ENCODE measurements at places on chromosomes 3 and 15.

- DNase-seq, result no peak
These were observed 24.8 kb downstream of the AADAC start for GRCh38 chr3:151838574-151839312.

- DNase-seq, result no peak
These were observed 297.4 kb downstream of the PLCL2 start for GRCh38 chr3:17182166-17182565.

GRCh38 chr3:13011573-13012220, 61.5 kb downstream of the IQSEC1 start:
- DNase-seq, result no peak

- DNase-seq, result no peak
These were observed 21.9 kb downstream of the MINAR1 start for GRCh38 chr15:79454063-79454462.

- DNase-seq, result no peak
These were observed 26.6 kb downstream of the CGGBP1 start for GRCh38 chr3:88032245-88032644.

- DNase-seq, result no peak
These were observed 47.9 kb downstream of the ATP2C1 start for GRCh38 chr3:130941793-130942192.

GRCh38 chr3:121834157-121834670, 646 bp downstream of the IQCB1 start:
- no peak for DNase-seq

DNA sequence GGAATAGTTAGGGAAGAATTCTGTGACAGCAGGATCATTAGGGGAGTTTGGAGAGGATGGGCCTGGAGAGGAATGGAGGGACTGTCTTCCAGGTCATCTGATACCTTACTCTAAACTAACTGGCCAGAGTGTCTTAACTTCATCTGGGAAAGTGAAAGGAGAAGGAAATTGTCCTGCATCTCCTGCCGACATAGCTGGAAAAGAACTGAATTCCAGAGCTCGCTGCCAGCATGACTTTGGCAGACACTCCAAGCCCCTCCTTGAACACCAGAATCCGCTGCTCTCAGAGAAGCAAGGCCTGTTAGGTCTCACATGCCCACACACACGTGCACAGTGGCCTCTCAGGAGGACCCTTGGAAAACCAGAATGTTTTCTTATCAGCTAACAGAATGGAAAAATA, 10.5 kb downstream of the ABI3BP start:
- DNase-seq, result no peak

DNA sequence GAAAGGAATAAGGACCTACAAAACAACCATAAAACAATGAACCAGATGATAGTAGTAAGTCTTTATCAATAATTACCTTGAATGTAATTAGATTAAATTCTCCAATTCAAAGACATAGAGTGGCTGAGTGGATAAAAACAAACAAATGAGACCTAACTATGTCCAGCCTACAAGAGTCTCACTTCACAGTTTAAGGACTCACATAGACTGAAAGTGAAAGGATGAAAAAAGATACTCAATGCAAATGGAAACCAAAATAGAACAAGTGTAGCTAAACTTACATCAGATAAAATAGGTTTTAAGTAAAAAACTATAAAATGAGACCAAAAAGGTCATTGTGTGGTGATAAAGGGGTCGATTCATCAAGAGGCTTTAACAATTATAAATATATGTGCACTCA, 21.9 kb upstream of the NR1I2 start:
- no peak for DNase-seq

- DNase-seq, result no peak
These were observed 142.5 kb upstream of the C2CD4B start for GRCh38 chr15:62307551-62307950.

GRCh38 chr15:51286816-51287215, 51.6 kb downstream of the CYP19A1 start:
- no peak for DNase-seq

DNA sequence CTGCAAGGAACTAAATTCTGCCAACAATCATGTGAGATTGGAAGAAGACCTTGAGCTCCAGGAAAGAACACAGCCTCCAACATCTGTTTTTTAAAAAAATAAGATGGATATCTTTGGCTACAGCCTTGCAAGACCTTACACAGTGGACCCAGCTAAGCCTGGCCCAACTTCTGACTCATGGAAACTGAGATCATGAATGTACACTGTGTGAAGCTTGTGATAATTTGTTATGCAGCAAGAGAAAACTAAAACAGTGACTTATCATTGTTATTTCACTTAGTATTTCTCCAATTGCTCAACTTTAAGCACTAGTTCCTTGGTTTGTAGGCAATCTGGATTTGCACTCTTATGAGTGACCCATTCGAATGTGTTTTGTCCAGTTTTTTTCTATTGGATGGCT, 29.3 kb downstream of the SHQ1 start:
- DNase-seq, result no peak

GRCh38 chr15:45499426-45499825, 23.1 kb downstream of the SLC30A4 start:
- DNase-seq, result no peak

DNA sequence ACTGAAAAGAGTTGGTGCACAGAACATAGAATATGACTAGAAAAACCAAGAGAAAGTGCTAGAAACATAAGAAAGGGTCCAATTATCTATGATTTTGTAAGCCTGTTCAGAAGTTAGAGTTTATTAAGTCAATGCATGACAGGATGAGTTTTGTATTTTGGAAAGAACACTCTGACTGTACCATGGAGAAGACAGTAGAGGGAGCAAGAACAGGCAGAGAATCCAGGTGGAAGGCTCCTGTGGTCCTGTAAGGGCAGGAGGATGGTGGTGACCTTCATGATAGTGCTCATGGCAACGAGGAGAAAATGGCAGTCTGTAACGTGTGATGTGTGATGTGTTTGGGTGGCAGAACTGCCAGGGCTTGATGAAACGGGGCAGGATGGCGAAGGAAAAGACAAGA, 249.1 kb downstream of the CTNNB1 start:
- no peak for DNase-seq

DNA sequence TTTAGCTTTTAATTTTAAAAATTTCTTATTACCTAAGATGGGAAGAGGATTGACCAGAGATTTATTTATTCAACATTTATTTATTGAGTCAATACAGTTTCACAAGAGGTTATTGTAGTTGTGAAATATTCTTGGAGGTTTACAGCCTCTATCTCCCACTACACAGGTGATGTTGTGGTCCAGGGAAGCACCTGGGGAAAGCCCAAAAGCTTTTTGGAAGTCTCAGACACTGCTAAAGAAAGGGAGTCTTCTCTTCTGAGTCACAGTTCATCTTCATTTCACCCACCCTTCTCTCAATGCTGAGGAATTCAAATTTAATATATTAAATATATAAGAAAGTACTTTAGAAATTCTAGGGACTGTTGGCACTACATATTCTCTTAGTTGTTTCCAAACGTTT, 41.8 kb downstream of the SERPINI1 start:
- DNase-seq, result no peak

DNA sequence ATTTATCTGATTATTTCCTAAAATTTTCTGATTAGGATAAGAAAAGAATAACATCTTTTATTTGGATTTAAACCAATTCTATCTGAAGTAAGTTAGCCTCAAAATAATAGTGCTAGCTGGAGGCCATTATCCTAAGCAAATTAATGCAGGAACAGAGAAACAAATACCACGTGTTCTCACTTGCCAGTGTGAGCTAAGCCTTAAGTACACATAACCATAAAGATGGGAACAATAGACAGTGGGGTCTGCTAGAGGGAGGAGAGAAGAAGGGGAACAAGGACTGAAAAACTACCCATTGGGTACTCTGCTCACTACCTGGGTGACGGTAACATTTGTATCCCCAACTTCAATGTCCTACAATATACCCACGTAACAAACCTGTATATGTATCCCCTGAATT, 31.3 kb upstream of the LYSMD4 start:
- no peak for DNase-seq

- DNase-seq, result no peak
These were observed 9.3 kb downstream of the DUOX1 start for GRCh38 chr15:45138814-45139765.

GRCh38 chr3:42025370-42026138, 63.7 kb upstream of the ULK4 start:
- DNase-seq, result peak; percentile 75

DNA sequence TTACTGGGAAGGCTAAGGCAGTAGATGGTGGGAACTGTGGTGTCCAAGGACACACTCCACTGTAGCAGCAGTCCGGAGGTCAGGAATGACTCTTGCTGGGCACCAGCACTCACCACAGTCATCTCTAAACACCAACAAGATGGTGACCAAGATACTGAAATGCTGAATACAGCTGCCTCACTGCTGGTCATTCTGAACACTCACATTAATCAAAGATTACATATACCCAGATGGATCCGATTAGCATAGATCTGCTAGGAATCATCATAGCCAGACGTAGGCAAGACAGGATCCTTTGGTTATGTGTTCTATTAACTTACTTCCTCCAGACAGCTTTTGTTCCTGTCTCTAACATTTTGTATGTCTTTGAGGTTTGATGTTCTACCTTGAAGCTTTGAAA, 134.9 kb upstream of the BFSP2 start:
- DNase-seq, result no peak

- no peak for DNase-seq
These were observed 494.5 kb upstream of the PDZRN3 start for GRCh38 chr3:74119221-74119620.

- DNase-seq, result no peak
These were observed 66.6 kb downstream of the CBLB start for GRCh38 chr3:105802118-105802706.

DNA sequence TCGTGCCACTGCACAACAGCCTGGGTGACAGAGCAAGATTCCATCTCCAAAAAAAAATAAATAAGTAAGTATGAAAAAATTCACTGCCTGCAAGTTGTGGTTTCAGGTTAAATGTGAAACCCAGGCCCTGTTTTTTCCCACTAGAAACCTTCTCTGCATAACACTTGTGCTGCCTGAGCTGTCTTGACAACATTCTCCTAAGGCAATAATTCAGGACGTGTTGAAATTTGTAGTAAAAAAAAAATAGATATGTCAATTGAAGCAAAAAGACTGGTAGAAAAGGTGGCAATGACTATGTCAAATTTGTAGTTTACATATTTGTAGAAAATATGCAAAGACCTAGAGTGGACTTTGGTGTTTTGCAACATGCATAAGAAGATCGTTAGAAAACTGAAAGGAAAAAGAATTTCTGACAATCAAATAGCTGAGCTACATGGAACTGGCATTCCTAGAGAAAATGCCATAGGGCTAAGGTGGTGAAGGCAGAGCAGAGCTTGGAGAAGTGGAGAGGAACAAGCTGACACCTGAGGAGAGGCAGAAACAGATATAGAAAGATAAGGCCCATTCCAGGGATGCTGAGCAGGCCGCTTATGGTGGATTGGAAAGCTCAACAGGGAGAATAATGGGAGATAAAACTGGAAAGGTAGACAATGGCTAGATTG, 150.2 kb downstream of the PLCH1 start:
- no peak for DNase-seq

DNA sequence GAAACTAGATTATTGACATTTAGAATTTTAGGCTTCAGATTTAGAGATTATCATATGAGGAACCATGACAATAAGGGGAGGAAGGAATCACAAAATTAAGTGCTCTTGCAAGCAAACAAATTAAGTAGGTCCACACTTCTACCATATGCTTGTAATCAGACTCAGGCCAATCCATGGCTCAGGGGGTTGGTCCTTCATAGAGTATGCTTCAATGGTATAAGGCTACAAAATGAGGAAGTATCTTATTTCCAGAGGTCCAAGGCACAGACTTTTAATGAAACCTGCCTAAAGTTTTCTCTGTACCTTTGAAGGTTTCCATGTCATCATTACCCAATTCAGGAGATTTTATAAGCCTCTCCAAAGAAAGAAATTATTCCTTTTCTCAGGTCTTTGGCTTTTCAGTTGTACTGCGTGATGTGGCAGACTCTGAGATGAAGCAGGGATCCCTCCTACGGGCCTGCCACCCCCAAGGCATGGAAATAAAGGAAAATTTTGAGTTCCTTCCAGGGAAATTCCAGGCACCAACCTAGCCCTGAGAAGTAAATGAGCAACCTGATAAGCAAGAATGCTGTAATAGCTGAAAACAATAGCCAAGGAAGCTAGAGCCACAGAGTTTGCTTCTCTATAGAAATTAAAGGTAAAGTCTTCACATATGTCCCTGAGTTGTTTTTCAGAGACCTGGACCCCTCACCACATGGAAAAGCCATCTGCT, 36.3 kb downstream of the SERPINI2 start:
- DNase-seq, result no peak

DNA sequence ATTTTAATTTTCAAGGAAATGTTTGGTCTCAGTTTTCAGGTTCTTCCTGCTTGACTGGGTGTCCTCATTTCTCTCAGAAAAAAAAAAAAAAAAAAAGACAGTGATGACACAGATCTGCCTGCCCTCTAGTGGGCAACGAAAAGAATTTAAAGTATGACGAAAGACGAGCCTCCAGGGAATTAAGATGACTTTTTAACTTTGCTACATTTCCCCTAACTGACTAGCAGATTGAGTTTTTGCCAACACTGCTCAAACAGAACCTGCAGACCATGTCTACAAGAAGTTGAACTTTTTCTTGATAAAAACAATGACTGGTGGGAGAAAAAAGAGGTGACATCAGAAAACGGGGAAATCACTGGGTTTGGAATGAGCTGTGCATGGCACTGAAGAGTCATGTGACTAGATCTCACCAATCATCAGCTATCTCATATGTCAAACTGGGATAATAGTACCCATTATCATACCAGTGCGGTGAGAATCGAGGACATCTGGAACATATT, 40.8 kb downstream of the EOMES start:
- no peak for DNase-seq

DNA sequence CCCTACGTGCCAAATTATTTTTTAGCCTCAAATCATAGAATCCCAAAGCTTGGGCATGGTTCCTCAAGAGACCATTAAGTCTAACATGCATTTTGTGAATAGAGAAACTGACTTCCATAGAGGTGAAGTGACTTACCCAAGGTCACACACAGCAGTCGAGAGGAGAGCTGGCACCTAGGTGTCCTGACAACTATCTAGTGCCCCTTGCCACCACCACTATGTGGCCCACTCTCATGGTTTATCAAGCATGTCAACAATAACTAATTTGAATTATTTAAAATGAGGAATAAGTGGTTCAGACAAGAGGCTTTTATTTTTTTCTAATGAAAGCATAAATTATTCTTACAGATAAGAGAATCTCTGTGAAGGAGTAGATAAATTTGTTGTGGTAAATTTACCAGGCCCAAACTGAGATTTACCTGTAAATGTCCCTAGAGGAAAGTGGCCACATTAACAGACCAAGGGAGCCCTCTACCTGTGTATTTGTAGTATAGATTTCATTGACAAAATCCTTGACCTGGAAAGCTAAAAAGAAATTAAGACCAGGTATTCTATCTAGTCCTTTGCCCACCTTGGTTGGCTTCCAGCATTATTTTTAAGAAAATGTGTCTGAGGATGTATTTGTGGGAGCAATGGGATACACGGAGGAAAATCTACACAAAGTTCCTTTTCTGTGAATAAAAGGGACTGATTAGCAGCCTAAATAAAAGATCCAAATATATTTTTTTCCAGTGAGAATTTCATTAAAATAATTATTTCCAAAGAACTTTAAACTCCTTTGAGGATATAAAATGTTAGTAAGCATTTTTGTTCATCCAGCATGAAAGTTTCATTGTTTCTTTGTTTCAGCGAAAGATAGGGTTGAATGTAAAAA, 49.1 kb downstream of the IQCH start:
- DNase-seq, result no peak
